Activated CD4-positive, alpha-beta T cell treated with anti-CD3 and anti-CD28 coated beads for 24 hours (primary cell): ENCODE measurements at places on chromosomes 7 and 10.

- no peak for DNase-seq
These were observed 44.9 kb upstream of the MYL10 start for GRCh38 chr7:101673951-101674350.

DNA sequence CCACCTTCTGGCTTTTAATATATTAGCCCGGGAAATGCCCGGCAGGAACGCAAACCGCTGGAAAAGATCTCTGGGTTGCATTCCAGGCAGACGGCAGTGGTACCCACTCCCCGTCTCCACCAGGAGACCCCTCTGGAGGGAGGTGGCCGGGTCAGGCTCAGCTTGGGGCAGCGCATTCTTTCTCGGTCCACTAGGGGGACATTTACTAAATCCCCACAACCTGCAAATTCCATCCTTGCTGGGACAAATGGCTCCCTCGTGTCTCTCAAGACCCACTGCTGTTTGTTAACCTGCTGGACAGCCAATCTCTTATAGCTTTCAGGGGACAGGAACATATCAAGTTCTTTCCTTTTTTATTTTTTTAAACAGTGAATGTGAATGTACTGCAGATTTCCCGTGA, 45.8 kb upstream of the CARD11 start:
- no peak for DNase-seq

DNA sequence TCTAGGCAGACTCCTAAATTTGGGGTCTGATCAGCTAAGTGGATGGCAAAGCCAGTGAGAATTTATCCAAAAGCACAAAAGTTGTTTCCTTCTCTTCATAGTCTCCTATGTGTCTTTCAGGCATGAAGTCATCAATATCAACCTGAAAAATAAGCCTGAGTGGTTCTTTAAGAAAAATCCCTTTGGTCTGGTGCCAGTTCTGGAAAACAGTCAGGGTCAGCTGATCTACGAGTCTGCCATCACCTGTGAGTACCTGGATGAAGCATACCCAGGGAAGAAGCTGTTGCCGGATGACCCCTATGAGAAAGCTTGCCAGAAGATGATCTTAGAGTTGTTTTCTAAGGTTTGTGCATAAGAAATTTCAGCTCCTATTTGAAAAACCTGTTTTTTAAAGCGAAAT, 4.8 kb downstream of the GSTO1 start:
- no peak for DNase-seq

DNA sequence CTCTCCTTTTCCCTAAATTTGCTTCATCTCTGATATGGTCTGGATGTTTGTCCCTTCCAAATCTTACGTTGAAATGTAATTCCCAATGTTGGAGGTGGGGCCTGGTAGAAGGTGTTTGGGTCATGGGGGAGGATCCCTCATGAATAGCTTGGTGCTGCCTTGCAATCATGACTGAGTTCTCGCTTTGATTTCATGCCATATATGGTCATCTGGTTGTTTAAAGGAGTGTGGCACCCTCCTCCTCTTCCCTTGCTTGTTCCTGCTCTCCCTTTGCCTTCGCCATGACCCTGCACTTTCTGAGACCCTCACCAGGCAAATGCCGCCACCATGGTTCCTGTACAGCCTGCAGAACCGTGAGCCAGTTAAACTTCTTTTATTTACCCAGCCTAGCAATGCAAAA, 14.5 kb downstream of the NOBOX start:
- DNase-seq: no peak

- DNase-seq: no peak
These were observed 127.1 kb downstream of the AOAH start for GRCh38 chr7:36597090-36597773.

GRCh38 chr7:137625197-137625596, 221.6 kb downstream of the DGKI start:
- no peak for DNase-seq

- DNase-seq: no peak
These were observed 336.8 kb downstream of the DNAJB6 start for GRCh38 chr7:157673573-157673972.

DNA sequence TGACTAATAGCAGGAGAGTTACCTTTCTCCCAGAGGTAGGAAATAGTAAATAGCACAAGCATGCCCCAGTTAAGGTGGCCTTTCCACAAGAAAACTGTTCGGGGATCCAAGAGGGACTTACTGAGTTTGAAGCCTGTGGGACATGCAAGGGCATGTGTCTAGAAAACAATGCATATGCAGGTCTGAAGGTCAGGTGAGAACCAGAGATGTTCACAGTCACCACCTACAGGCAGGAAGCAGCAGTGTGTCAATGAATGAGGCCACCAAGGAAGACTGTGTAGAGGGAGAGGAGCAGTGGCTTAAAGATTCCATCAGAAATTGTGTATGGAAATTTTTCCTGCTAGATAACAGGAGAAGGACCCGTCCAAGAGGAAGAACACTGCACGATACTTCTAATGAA, 66.0 kb downstream of the CALD1 start:
- DNase-seq: no peak

GRCh38 chr10:113600569-113600968, 47.7 kb downstream of the HABP2 start:
- no peak for DNase-seq

DNA sequence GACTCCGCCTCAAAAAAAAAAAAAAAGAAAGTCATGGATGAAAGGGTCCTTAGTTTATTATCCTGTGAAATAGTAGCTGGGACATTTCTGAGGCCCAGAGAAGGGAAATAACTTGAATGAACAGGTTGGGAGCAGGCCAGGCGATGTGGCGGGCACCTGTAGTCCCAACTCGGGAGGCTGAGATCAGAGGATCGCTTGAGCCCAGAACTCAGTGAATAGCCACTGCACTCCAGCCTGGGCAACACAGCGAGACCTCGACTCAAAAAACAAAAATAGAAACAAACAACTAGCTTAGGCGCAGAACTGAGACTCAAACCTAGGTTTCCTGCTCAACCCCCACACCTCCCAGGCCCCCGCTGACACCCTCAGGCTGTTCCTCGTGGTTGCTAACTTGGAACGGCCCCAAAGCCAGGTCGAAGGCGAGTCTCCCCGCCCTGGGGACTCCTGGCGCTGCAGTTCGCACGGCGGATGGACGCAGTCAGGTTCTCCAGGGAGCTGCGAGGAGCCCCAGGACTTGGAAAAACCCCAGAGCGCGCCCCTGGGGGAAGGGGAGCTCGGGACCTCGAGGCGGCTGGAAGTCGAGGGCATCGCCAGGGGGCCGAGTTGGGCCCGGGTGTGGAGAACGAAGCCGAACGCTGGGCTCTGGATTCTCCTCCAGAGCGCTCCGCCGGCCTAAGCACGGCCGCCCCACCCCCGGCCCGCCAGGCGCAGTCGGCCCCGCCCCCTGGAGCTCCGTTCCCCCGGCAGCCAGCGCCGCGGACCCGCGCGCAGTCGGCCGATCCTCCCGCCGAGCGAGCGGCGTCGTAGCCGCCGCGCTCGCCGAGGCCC, at the start of gene STOX1:
Gene STOX1, plus strand, starts transcription at position 768 of the 828 bp plus-strand sequence. CDS start 93 bp downstream, outside the sequence.
- peak; percentile 53 for DNase-seq

DNA sequence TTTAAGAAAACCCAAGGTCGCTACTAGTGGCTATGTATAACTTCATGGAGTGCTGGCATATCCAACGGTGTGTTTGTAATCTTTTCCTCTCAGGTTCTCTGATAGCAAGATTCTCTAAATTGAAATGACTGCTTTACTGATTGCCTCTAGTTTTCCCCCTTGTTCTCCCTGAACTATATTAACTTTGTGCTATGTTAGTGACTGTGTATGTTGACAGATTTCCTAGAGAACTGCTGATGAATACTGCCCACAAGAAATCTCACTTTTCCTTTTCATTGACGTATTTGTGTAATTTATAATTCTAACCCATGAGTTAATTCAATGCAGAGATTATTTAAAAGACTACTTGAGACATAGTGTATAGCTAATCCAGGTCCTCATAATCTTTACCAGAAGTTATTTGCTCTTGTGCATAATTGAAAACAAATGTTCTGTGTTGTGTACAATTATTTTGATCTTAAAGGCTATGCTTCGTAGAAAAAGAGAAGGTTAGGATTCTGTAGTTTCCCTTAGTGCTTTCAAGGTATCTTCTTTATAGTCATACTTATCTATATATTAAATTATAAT, 70.6 kb upstream of the GLCCI1 start:
- no peak for DNase-seq

- DNase-seq: no peak
These were observed 3.0 kb downstream of the ZNF488 start for GRCh38 chr10:47381103-47381395.

- no peak for DNase-seq
These were observed 6.0 kb downstream of the ADD3 start for GRCh38 chr10:110013630-110014293.

DNA sequence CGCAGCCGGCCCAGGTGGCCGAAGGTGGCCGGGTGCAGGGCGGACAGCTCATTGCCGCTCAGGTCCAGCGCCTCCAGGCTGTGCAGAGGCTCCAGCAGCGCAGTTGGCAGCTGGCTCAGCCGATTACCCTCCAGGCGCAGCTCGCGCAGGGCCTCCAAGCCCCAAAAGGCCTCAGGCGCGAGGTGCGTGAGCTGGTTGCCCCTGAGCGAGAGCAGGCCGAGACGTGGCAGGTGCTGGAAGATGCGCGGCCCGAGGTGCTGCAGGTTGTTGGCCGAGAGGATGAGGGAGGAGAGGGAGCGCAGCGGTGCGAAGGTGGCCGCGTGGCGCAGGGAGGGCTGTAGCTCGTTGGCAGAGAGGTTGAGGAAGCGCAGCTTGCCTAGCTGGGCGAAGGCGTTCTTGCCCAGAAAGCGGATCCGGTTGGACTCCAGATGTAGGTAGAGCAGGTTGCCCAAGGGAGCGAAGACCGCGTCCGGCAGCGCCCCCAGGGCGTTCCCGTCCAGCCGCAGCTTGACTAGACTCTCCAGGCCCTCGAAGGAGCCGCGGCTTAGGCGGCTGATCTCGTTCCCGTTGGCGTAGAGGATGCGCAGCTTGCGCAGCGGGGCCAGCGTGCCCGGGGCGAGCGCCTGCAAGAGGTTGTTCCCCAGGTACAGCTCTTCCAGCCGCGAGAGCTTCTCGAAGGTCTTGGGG, 923 bp downstream of the TRIL start:
- no peak for DNase-seq

GRCh38 chr7:93176992-93177580, 28.9 kb upstream of the SAMD9L start:
- DNase-seq: no peak

DNA sequence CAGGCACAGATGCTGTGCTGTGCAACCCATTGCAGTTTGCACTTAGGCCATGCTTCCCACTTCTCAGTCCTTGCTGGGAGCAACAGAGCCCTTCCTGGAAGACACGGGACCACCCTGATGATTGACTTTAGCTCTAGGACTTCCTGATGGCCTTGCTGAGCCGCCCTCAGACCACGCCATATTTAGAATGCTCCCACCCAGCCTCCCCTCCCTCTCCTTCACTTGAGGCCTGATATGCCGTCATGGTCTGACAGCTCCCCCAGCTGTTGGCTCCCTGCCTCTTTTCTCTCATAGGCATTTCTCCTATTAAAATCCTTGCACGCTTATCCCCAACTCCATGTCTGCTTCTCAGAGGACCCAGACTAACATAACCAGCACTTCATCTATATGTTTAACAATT, 29.4 kb upstream of the GATAD1 start:
- DNase-seq: no peak

- DNase-seq: no peak
These were observed 80.8 kb downstream of the INPP5A start for GRCh38 chr10:132618158-132618919.

- no peak for DNase-seq
These were observed 39.5 kb downstream of the PKD1L1 start for GRCh38 chr7:47908720-47909119.

GRCh38 chr7:728602-729001, 1.5 kb upstream of the PRKAR1B start:
- DNase-seq: no peak

GRCh38 chr10:7417103-7417623, 6.3 kb upstream of the SFMBT2 start:
- no peak for DNase-seq

- no peak for DNase-seq
These were observed 7.2 kb upstream of the CHCHD1 start for GRCh38 chr10:73774637-73775036.

GRCh38 chr7:25297278-25297677, 69.0 kb upstream of the NPVF start:
- DNase-seq: no peak

- DNase-seq: no peak
These were observed 28.8 kb downstream of the CNOT4 start for GRCh38 chr7:135480966-135481597.

DNA sequence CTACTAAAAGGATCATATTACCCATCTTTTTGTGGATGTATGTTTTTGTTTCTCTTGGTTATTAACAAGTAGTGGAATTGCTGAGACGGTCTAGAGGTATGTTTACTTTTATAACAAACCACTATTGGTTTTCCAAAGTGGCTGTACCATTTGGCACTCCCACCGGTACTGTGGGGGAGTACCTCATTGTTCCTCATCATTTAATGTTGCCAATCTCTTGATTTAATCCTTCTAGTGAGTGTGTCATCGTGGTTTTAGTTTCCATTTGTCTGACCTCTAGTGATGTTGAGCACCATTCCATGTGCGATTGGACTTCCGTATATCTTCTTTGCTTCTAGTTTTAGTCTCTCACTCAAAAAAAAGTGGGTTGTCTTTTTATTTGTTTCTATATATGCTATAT, 50.4 kb downstream of the RBM33 start:
- no peak for DNase-seq

DNA sequence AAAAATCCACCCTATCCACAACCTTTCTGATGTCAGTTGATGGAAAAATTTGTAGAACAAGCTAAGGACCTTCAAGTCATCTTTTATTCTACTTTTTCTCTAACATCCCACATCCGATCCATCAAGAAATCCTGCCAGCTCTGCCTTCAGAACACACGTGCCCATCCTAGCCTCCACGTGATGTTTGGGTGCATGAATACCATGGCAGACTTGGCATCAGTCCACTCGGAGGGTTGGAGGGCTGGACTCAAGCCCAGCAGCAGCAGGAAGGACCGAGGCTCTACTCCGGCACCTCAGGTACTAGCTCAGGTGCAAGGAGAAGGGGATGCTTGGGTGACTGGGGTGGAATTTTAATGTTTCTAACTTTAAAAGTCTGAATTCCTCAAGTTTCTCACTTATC, 428.6 kb downstream of the DPP6 start:
- no peak for DNase-seq

- DNase-seq: no peak
These were observed 147.9 kb upstream of the LYZL1 start for GRCh38 chr10:29140991-29141390.

- no peak for DNase-seq
These were observed 3.0 kb downstream of the PDK4 start for GRCh38 chr7:95593343-95593742.

- no peak for DNase-seq
These were observed at the start of gene DNAJC12 for GRCh38 chr10:67837541-67838314. TSS of gene DNAJC12 (minus strand) at chr10:67838188. CDS start at chr10:67838011, 177 bp downstream.

- no peak for DNase-seq
These were observed 28.9 kb upstream of the NPY start for GRCh38 chr7:24255139-24255538.

DNA sequence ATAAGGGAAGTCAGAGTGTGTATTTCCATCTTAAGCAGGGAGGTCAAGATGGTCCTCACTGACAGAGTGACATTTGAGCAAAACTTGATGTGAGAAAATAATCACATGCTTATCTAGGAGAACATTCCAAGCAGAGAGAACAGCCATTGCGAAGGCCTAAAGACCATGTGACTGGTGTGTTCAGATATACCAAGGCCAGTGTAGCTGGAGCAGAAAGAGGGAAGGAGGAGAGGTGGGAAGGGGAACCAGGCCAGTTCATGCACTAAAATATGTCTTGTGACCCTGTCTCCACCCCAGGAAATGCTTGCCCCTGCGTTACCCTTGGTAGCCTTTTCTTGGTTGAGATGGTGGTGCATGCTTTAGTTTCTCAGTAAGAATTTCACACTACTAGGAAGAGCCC, 77.4 kb downstream of the CACNB2 start:
- DNase-seq: no peak
